ENCODE measurements at places on chromosomes 6 and 20. TPM values are rescaled to one million over a fixed set of nuclear protein-coding genes. Genes with fewer than 3 reads are reported as not detected.
A peak's percentile ranks its signal among the peaks of the same experiment; 100 is the strongest.

Gene COL11A2
- total RNA-seq, result 0.60 TPM

Gene AGPAT1
- total RNA-seq, result 43.1 TPM

DNA sequence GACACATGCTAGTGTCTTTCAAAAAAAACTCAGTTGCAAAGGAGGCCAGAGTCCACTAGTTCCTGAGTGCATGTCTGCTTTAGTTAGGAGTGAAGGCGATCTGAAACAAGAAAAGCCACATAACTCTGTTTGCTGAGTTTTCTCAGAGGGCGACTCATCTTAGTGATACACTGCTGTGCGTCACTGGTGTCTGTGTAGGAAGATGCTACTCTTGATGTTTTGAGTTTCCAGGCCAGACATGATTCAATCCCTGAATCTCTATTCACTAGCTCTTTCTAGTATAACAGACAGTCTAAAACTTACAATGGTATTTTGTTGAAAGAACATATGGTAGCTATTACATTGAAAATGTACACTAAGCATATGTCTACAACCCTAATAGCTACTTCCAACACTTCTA, 60.9 kb downstream of the GFRAL start:
- H3K27me3 ChIP-seq, result no peaks in the 10 kb centered on the region
- H3K4me1 ChIP-seq, result no peaks in the 10 kb centered on the region
- no peak overlapping the region for H3K27ac ChIP-seq

GRCh38 chr6:138593124-138593877, 94.0 kb upstream of the NHSL1 start:
- peaks cover 2% of the 10 kb centered on the region for H3K27me3 ChIP-seq
- H3K4me1 ChIP-seq, result peaks cover 37% of the 10 kb centered on the region
- H3K4me3 ChIP-seq, result peak overlapping the region; percentile 48
- no peaks in the 10 kb centered on the region for H3K36me3 ChIP-seq
- peak; percentile 37 for DNase-seq

GRCh38 chr6:2448826-2449571, 203.6 kb upstream of the GMDS start:
- no peak overlapping the region for H3K27ac ChIP-seq
- no peaks in the 10 kb centered on the region for H3K36me3 ChIP-seq
- DNase-seq, result peak; percentile 31
- H3K27me3 ChIP-seq, result peaks cover 18% of the 10 kb centered on the region

DNA sequence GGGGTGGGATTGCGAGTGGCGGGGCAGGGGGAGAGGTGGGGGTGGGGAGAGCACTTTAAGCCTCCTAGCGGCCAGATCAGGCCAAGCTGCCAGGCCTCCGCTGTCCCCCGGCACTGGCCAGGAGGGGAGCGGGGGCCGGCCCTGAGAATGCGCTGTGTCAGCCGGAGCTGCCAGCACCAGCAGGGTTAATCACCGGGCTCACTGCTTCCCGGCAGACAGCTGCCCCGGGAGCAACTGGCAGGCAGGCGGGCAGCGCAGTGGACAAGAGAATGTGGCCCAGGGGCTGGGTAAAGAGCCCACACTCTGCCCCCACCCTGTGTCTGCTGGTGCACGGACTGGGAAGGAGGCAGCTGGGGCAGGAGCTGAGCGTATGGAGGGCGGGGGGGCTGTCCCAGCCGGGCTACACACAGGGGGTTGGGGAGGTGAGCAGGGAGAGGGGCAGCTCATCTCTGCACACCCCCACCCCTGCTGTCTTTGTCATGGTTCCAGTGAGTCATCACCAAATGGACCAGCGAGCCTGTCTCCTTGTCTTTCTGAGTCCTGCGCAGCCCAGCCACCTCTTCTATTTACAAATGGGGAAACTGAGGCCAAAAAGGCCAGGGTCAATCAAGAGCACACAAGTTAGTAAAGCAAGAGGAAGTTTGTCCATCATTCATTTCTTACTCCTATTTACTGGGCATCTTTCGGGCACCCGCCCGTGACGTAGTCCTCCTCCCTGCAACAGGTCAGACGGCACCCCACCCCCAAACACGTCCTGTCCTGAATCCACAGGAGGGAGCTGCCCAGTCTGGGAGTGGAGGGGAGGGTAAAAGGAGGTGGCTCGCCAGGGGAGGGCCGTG, 2.1 kb upstream of the LAMA5 start:
- H3K4me3 ChIP-seq, result no peak overlapping the region
- peaks cover 25% of the 10 kb centered on the region for H3K27me3 ChIP-seq
- no peak for DNase-seq

GRCh38 chr6:123745895-123746294, 57.8 kb upstream of the NKAIN2 start:
- H3K4me3 ChIP-seq, result no peak overlapping the region
- no peak for DNase-seq
- no peaks in the 10 kb centered on the region for H3K36me3 ChIP-seq
- H3K4me1 ChIP-seq, result no peaks in the 10 kb centered on the region
- no peaks in the 10 kb centered on the region for H3K27me3 ChIP-seq

DNA sequence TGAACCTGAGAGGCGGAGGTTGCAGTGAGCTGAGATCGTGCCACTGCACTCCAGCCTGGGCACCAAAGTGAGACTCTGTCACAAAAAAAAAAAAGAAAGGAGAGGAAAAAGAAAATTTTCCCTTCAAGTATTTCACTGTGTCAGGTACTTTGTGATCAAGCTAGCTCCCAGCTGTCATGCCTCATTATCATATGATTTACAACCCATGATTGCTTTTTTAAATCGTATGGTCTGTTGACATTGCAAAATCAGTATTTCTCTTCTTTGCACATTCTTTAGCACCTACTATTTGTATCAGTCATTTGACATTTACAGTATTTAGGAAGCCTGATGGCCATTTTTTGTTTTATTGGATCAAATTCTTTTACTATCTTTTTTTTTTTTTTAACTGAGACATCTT, 22.4 kb downstream of the SASH1 start:
- no peaks in the 10 kb centered on the region for H3K36me3 ChIP-seq
- no peak overlapping the region for H3K27ac ChIP-seq
- H3K4me1 ChIP-seq, result peaks cover 36% of the 10 kb centered on the region
- no peak overlapping the region for H3K4me3 ChIP-seq
- peaks cover 25% of the 10 kb centered on the region for H3K27me3 ChIP-seq
- DNase-seq, result no peak

- H3K4me3 ChIP-seq, result no peak overlapping the region
- H3K36me3 ChIP-seq, result no peaks in the 10 kb centered on the region
- no peaks in the 10 kb centered on the region for H3K4me1 ChIP-seq
- H3K27ac ChIP-seq, result no peak overlapping the region
- no peaks in the 10 kb centered on the region for H3K27me3 ChIP-seq
- DNase-seq, result no peak
Observed at GRCh38 chr20:53778041-53778516, 184.4 kb upstream of the ZNF217 start.

- no peak for DNase-seq
- no peak overlapping the region for H3K4me3 ChIP-seq
- H3K27me3 ChIP-seq, result peaks cover 16% of the 10 kb centered on the region
- no peak overlapping the region for H3K27ac ChIP-seq
- H3K4me1 ChIP-seq, result no peaks in the 10 kb centered on the region
- no peaks in the 10 kb centered on the region for H3K36me3 ChIP-seq
Observed at GRCh38 chr6:47709160-47709559, 10.8 kb downstream of the ADGRF4 start.

Data from activated CD4-positive, alpha-beta memory T cell treated with anti-CD3 and anti-CD28 coated beads, Interleukin-2, amount 10 ng/mL, durations not matched to agents 7 days and 5 days (primary cell).